HuH-7 (cell line): ENCODE measurements at places on chromosomes 1 and 21.

DNA sequence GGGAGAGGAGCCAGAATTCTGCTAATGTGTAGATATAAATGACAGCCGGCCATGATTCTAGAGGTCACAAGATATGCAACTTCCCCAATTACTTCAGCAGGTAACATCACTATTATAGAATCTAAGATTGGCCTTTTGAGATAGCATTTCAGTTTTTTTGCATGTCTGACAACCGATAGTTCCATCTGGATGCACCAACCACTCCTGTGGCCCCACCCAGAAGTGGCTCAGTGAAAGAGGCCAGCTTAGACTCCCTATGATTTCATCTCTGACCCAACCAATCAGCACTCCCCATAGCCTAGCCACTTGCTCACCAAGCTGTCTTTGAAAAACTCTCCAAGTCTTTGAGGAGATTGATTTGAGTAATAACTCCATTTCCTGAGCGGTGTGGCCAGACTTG is 30.3 kb upstream of the NUF2 start:
- no peak for DNase-seq

DNA sequence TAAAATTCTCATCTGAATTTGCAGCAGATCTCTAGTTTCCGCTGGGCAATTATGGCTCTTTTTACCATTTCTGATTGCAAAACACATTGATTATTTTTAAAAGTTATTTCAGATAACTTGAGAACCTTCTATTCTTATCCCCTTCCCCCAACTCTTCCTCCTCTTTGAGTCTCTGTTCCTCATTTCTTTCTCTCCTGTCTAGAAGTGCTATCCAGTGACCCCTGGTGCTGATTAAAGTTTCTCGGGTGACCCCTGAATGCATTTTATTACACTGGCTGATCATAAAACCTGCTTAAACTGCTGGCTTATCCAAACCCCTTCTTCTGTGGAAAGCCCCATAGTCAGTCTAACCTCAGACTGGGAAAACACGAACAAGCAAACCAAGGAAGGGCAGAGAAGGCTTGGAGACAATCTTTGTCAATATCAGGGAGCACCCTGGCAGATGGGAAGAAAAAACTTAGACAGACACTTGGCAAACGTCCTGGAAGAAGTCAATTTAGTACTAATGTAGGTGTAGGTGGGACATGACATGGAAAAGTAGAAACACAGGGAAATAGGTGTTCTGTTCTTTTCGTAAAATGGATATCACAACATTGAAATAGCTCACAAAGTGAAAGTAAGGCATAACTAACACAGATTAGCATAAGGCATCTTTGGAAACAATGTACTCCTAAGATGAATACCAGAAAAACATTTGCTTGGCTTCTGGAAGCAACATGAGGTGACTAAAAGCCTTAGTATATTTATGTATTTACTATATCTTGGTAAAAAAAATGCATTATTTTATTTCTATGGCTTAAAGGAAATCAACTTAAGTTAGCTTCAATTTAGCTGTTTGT is 61.4 kb downstream of the GORAB start:
- no peak for DNase-seq

- no peak for DNase-seq
Observed at GRCh38 chr21:27079636-27080240, 112.8 kb upstream of the ADAMTS5 start.

- no peak for DNase-seq
Observed at GRCh38 chr1:28160782-28161266, 15.7 kb downstream of the PTAFR start.

GRCh38 chr1:60345621-60346020 is 272.1 kb upstream of the C1orf87 start:
- no peak for DNase-seq

DNA sequence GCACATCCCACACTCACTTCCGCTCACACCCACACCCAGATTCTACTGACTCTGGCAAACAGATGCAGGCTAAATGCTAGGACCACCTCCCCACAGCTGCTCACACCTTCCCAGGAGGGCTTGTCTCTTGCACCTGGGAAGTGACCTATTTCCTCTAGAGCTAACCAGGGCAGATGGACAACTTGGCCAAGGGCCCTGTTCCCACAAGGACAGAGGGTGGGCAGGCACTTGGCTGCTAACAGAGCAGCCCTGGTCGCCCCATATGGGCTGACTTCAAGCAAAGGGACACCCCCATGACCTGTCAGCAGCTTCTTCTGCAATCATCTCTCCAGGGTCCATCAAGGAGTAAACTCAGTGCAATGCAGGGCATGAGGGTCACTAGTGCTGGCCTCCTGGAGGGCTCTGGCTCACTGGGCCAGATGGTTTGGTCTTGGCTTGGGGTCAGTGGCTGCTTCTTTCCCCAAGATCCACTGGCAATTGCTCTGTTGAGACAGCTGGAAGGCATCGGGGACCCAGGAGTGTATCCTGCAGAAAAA is 641.5 kb downstream of the PLPP3 start:
- DNase-seq = no peak

GRCh38 chr1:116733476-116734365 is 20.5 kb upstream of the CD2 start:
- no peak for DNase-seq

- DNase-seq = no peak
Observed at GRCh38 chr1:117598489-117598888, 7.4 kb upstream of the TENT5C start.

- no peak for DNase-seq
Observed at GRCh38 chr1:146016891-146017290, 4.6 kb downstream of the HJV start.

- no peak for DNase-seq
Observed at GRCh38 chr1:92945748-92946270, 15.5 kb downstream of the DIPK1A start.

- DNase-seq = no peak
Observed at GRCh38 chr1:64843675-64844074, 98.8 kb downstream of the RAVER2 start.

DNA sequence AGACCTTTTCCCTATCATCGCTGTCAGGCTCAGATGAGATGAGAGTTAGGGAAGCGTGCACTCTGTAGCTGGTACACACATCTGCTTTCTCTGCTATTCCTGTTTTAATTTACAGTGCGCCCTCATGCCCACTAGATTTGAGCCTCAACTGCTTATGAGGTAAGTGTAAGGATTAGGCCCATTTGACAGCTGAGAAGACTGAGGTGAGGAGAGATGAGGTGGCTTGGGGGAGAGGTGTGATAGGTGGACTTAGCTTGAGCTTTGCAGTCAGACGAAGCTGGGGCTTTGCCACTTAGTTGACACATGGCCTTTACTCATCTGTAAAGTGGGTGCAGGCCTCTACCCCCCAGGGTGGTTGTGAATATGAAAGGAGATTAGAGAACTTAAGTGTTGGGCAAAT is 8.5 kb downstream of the TMEM61 start:
- no peak for DNase-seq

- no peak for DNase-seq
Observed at GRCh38 chr1:66606362-66607065, 72.6 kb downstream of the SGIP1 start.

DNA sequence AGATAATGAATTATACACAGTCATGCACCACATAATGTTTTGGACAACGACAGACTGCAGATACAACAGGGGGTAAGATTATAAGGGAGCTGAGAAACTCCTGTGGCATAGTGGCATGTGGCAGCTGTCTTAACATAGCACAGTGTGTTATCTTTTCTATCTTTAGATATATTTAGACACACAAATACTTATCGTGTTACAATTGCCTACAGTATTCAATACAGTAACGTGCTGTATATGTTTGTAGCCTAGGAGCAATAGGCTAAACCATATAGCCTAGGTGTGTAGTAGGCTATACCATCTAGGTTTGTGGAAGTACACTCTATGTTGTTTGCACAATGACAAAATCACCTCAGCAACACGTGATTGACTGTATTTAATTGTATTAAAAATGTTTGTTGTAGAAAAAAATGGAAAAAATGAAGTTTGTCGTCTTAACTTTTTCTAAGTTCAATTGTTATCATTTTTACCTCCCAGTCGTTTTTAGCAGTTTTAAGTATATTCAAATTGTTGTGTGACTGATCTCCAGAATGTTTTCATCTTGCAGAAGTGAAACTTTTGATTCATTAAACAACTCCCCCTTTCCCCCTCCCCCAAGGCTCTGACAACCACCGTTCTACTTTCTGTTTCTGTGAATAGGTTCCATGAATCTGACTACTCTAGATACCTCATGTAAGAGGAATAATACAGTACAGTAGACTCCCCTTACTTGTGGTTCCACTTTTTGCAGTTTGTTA is 351.0 kb upstream of the B3GALT2 start:
- DNase-seq = no peak
